T-helper 17 cell (primary cell): ENCODE measurements at places on chromosomes 12 and 14. TPM values are rescaled to one million over a fixed set of nuclear protein-coding genes. Genes with fewer than 3 reads are reported as not detected.

DNA sequence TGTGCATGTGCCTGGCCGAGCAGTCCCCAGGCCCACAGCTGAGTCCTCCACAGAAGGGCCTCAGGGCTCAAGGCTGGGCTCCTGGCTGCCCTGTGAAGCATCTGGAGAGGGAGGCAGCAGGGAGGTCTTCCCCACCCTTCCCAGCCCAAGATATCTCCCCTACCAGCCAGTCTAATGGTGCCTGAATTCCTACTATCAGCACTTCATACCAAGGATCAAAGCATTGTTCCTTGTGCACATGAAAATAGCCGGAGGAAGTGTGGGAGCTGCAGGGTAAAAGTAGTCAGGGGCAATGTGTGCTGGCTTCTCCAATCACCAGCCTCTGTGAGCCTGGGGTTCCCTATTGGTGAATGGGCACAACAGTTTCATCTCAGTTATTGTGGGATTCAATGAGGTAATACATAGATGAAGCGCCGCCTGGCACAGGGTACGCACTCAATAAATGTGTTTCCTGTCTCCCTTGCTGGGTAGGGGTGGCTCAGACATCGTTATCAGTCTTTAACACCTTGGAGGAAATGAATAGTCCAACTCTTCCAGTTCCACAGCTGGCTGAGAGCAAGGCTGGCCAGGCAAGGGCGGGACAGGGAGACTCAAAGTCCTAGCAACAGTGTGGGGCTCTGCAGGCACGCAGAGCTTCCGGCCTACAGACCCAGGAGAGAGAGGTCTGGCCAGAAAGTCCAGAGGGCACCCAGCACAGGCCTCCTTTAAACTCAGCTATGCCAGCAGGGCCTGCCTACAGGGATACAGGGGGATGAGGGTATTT, 39.1 kb upstream of the PNMA1 start:
- peak; percentile 11 for DNase-seq

- no peak for DNase-seq
Measured at GRCh38 chr12:124169577-124170284, 125.2 kb upstream of the RFLNA start.

- no peak for DNase-seq
Measured at GRCh38 chr12:124174451-124175348, 120.2 kb upstream of the RFLNA start.

GRCh38 chr12:31629756-31630732, 29.4 kb upstream of the ETFBKMT start:
- no peak for DNase-seq

The SERPINA10 gene
- total RNA-seq: not detected

GRCh38 chr12:127270193-127270592, 996.8 kb upstream of the TMEM132C start:
- DNase-seq: no peak

The STAT2 gene
- total RNA-seq: 116 TPM

The SSTR1 gene
- total RNA-seq: not detected
